ENCODE measurements at places on chromosomes 16 and 17. TPM values are rescaled to one million over a fixed set of nuclear protein-coding genes. Genes with fewer than 3 reads are reported as not detected.

DNA sequence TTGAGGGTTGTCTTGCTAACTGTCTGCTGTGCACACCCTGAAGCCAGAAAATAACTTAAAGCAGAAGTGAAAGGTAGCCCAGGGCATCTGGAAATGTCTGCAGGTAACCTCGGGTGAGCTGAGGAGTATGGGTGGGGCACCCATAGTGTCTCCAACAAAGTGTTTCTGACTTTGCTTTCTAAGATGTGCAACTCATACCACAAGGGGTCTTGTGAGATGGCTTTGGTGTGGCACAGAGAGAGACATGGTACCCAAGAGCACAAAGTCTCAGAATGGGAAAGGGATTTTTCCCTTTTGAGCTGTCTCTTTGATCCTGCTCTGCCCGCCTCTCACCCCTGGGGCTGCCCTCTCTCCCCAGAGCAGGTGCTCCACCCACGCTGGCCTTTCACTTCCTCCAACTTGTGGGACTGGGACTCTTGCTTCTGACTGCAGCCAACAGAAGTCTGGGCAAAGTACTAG, 6.9 kb downstream of the CHD9 start:
- DNase-seq: no peak

Gene EXOSC6
- total RNA-seq: 22.6 TPM

Gene ZG16
- total RNA-seq: not detected

DNA sequence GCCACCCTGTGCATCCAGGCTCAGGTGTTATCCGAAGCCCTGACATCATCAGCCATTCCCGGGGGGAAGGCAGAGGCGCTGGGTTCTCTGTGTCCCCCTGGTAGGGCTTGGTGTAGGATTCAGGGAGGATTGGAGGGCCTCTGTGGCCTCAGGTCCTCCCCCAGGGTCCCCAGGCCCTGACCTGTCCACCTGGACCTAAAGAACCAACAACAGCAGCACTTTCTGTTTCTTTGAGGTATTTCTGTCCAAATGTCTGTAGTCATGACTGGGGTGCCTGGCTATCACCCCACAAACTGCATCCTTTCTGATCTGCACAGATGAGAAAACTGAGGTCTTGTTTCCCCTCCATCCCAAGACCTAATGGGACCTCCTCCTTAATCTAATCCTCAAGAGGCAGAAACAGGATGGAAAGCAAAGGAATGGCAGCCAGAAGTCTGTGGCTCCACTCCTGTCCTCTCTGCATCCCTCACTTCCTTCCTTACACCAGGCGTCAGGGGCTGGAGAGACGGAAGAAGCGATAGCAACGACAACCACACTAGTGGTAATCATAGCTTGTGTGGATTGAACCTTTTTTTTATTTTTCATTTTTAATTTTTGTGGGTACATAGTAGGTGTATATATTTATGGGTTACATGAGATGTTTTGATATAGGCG, 11.8 kb downstream of the NLRC5 start:
- DNase-seq: no peak

GRCh38 chr16:77823067-77823466, 34.7 kb downstream of the VAT1L start:
- DNase-seq: no peak

DNA sequence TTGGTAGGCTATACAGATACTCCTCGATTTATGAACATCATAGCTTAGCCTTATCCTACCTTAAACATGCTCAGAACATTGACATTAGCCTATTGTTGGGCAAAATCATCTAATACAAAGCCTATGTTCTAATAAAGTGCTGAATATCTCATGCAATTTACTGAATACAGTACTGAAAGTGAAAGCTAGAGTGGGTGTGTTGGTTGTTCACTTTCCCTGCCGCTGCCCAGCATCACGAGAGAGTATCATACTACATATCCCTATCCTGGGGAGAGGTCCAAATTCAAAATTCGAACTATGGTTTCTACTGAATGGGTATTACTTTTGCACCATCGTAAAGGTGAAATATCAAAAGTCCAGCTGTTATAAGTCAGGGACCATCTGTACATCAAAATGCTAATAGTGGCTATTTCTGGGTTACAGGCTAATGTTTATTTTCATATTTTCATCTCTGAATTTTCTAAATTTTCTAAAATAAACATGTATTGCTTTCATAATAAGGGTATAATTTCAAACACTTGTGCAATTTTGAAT, 54.5 kb downstream of the NACA2 start:
- DNase-seq: no peak

DNA sequence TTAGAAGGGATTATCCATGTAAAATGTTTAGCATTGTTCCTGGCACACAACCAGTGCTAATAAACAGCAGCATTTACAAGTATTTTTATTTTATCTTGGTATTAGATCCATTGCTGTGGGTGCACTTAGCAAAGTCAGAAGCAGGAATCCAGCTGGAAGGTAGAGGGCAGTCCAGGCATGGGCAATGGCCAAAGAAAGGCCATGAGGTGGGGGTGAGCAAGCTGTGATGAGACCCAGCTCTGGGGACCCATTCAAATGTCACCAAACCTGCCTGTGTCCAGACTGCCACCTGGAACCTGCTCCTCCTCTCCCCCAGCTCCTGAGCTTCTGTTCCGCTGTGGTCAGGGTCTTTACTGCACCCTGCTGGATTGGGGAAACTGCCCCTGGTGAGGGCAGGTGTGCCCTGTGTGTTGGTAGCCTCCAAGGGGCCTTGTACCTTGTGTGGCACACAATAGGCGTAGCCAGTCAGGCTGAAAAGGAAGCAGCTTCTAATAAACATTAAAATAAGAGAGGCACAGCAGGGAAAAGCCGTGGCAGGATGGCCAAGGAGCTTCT, 118.0 kb upstream of the CRHR1 start:
- DNase-seq: no peak

Gene TBC1D3I
- total RNA-seq: not detected

All from SJCRH30 (cell line).